ENCODE measurements at places on chromosomes 7 and 10.

- DNase-seq = no peak
Measured at GRCh38 chr7:51070151-51070550, 246.5 kb downstream of the COBL start.

- no peak for DNase-seq
Measured at GRCh38 chr7:1015196-1016121, 28.9 kb upstream of the GPR146 start.

GRCh38 chr7:153193144-153193595 lies 433.6 kb downstream of the ACTR3B start:
- no peak for DNase-seq

DNA sequence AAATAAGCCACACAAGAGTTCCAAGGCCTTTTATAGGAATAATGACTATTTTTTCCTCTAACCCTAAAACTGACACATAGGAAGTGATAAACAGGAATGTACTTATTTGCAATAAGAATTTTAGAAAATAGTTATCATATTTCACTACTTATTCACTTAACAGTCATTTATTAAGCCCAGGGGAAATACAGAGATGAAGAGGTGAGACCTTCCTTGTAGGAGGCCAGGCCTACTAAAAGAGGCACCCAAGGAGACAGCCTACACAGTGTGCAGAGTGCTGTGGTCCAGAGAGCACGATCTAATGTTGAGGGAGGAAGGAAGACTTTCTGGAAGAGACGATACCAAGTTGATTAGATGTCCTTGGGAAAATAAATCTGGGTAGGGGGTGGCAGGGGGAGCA lies 45.0 kb upstream of the PPP1R3C start:
- DNase-seq = no peak

DNA sequence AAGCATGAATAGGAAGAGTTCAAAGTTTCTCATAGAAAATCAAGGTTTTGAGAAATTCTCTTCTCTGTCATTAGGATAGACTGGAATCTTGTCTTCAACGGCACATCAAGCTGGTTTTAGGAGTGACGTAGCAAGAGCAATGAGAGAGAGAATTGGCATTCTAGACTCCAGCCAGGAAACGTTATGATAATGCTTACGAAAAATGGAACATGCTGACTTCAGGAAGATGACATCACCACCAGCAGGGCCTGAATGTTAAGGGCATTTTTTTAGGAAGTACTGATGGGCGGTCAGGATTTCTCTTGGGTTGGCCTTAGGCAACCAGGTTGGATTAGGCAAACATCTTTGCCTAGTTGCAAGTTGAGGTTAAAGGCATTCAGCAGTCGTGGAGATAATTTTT lies 213.2 kb upstream of the CTBP2 start:
- no peak for DNase-seq
